ENCODE measurements at places on chromosomes 7 and 10.

DNA sequence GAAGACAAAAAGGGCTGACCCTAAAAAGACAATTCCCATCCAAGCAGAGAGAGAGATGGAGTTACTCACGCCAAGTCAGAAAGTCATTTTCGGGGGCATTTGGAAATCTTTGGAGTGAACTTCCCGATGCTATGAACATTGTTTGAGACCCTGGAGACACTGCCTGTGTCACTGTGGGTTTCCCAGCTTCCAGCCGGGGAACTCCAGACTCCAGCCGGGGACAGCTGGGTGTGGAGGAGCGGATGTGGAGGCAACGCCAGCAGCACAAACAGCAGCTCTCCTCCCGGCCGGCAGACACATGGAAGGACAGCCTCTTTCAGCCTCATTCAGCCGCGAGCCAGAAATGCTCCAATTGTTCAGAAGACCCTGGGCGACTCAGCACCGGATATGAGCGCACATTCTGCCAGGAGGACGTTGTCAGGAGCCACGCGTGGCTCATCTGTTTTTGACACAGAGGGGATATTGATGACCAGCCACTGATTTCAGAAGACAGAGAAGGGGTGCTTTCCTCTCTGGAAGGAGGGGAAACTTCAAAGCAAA, 97.6 kb downstream of the PRPF18 start:
- no peak for DNase-seq

DNA sequence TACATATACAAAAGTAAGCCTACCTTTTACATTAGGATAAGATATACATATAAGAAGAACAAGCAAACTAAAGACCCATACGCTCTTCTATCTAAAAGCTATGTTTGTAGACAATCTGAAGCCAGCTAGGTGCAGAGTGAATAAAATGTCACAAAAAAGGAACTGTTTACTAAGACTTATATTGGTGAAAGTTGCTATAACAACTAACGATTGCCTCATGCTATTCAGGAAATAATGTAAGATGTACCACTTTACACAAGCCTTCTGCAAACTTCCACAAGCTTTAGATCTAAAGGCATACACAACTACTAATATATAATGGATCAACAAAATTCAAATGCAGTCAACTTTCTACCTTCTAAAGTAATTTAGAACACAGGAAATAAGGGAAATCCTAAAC, 175.1 kb downstream of the SRPK2 start:
- DNase-seq = no peak

GRCh38 chr7:38306171-38306570, 32.7 kb upstream of the TARP start:
- DNase-seq = no peak

DNA sequence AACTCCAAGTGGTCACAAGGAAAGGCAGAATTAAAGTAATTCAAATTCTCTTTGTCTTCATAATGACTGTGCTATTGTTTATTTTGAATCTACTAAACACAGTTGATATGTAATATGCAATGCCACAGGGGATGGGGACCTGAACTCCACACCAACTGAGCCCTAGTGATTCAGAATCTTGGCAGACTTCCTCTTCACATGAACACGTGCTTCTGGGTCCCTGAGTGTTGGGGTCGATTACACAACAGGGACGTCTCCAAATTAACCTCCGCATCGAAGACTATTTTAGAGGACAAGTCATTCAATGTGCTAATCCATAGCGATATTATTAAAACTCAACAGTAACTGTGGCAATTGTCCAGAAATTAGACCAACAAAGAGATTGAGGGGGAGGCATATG, 95.3 kb upstream of the CARD11 start:
- no peak for DNase-seq

- DNase-seq = no peak
Measured at GRCh38 chr7:21850531-21851285, 95.0 kb downstream of the CDCA7L start.
